ENCODE measurements at places on chromosomes 3 and 15. TPM values are rescaled to one million over a fixed set of nuclear protein-coding genes. Genes with fewer than 3 reads are reported as not detected.

Gene FBXL22
- 0.82 TPM for total RNA-seq

Gene IRAK2
- total RNA-seq = 4.7 TPM

Gene LRTM1
- not detected for total RNA-seq

Gene KCNAB1
- total RNA-seq = not detected

Gene GOLGA6D
- total RNA-seq = not detected

Gene CTDSPL
- total RNA-seq = 0.13 TPM
